ENCODE measurements at places on chromosomes 4 and X.

DNA sequence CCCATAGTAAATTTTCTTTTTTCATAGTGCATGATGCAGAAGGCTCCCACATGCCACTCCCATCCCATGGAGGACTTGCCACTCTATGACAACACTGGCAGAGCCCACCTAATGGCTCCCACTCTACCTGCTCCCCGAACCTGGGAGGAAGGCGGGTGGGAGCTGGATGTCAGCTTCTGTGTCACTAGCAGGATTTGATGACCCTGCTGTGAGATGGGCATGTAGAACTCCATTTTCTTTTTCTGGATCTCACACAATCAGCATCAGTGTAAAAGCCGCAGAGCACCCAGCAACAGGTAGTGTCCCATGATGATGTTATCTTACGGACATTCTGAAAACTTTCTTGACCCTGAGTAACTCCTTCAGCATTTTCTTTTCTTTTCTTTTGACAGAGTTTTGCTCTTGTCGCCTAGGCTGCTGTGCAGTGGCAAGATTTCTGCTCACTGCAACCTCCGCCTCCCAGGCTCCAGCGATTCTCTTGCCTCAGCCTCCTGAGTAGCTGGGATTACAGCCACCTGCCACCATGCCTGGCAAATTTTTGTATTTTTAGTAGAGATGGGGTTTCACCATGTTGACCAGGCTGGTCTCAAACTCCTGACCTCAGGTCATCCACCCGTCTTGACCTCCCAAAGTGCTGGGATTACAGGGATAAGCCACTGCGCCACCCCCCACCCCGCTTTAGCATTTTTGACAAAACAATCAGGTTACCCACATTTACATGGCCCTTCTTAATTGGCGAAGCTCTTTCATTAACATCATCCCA, 15.0 kb upstream of the ADH1A start:
- no peak for DNase-seq

- no peak for DNase-seq
Measured at GRCh38 chr4:33218238-33218637, 2498.1 kb downstream of the PCDH7 start.

GRCh38 chrX:129650183-129650689, 4.5 kb downstream of the APLN start:
- no peak for DNase-seq

- no peak for DNase-seq
Measured at GRCh38 chr4:23015821-23016220, 323.1 kb downstream of the GBA3 start.
